ENCODE measurements at places on chromosomes 5 and 9.

GRCh38 chr5:180784497-180785097 is 18.0 kb downstream of the MGAT1 start:
- DNase-seq: peak; percentile 72

GRCh38 chr5:147310059-147310704 is 75.4 kb downstream of the STK32A start:
- DNase-seq: peak; percentile 83

- DNase-seq: peak; percentile 57
Observed at GRCh38 chr9:108469654-108470053, 386.1 kb downstream of the ACTL7B start.

DNA sequence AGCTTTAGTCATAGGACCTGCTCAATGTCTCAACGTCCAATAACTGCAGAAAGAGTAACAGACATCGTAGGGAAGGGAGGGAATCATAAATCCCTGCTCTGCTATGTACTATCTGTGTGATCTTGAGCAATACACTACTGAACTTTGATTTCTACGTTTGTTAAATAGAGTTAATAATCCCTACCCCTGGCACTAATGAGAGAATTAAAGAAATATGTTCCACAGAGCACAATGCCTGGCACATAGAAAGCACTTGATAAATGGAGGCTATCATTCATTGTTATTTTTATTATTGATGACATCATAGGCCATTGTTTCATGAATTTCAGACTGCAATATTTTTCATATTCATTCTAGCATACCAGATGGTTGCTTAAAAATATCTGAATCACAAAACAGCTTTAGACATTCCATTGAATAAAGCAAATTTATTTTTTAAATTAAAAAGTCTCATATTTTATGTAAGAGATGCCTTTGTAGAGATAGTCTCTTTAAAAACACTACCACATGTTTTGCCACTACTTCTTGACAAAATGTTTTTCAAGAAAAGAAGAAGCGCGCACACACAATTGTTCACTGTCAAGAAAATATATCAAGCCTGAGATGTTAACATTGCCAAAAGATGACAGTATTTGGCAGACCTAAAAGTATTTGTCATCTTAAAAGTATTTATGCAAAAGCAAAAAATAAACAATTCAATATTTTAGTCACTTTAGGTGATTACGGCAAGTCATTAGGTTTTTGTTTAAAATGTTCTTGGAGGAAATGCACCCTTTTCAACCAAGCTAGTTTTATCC is 108.5 kb downstream of the EBF1 start:
- DNase-seq: no peak

DNA sequence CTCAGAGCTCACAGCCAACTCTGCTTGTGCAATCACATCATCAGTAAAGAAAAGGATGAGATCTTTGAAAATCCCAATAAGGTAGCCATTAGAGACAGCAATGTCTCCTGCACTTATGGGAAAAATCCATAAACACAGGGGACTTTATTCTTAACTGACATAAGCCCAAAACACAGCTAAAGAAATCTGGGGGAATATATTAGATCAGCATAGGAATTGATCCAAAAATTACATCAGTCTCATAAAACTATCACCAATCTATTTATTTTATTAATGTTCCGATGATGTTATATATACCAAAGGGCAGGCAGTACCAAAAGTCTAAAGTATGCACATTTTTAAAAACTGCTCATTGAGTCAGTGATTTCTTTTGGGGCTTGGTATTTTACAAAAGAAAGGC is 6.9 kb downstream of the MRPS27 start:
- DNase-seq: no peak

GRCh38 chr5:137207023-137207760 is 291.9 kb downstream of the SPOCK1 start:
- no peak for DNase-seq

DNA sequence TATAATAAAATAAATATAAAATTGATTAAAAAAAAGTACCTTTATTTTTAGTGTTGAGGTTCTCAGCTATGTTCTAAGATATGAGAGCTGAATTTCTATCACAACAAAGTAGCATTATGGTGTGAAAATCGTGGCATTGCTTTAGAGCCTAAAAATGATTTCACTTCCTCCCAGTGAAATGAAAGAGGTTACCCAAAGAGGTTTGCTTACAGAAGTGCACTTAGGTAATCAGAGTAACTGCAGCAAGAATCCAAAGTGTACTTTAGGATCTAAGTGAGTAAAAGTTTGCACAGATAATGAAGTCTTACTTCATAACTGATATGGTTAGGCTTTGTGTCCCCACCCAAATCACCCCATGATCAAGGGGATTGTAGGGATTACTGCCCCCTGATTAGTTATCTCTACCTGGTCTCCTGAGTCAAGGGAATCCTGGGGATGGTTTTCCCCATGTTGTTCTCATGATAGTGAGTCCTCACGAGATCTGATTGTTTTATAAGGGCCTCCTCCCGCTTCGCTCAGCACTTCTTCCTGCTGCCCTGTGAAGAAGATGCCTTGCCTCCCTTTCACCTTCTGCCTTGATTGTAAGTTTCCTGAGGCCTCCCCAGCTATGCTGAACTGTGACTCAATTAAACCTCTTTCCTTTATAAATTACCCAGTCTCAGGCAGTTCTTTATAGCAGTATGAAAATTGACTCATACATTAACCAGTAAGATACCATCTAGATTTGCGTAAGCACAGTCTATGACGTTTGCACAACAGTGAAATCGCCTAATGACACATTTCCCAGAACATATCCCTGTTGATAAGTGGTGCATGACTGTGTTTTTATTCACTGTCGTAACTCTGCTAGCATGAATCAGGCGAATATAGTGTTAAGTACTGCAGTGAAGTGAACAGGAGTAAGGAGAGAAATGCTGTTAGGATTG is 40.3 kb upstream of the LRRC70 start:
- DNase-seq: no peak

DNA sequence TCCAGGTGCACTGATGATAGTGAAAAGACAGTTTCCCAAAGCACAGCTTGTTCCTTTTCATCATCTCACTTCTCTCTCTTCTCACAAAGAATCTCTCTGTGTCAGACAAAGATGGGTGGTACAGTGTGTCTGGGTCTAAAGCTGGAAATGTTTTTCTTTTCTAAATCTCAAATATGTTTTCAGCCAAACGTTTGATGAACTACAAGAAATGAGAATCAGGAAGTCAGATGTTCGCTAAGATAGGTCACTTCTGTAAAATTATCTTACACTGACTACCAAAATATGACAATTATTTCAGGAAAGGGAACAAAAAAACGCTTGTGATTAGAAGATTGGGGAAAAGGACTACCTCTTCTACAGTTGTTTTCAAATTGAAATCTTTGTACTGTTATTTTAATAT is 708.8 kb downstream of the PTPRD start:
- DNase-seq: no peak
